ENCODE measurements at places on chromosomes 2 and 18.
A peak's percentile ranks its signal among the peaks of the same experiment; 100 is the strongest.

- peak; percentile 36 for DNase-seq
Observed at GRCh38 chr2:48600204-48600813, 17.3 kb upstream of the GTF2A1L start.

DNA sequence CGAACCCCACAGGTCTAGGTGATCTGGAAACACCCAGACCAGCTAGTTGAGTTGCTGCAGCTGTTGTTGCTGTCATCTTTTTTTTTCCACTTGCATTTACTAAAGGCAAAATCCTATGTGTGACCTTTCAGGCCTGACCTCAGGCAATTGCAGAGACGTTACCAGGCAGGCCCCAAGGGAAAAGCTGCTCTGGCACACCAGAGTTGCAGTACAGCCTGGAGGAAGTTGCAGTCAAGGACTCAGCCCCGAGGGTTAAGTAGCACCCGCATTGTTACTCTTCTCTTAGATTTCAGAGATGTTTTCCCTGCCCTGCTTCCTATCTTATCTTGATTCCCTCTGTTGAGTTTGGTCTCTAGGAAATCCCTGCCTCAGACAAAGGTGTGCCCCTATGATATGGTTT, 45.2 kb upstream of the SMAD2 start:
- no peak for DNase-seq

- DNase-seq = peak; percentile 92
Observed at GRCh38 chr2:44707945-44708660, 233.4 kb upstream of the SIX3 start.

- no peak for DNase-seq
Observed at GRCh38 chr2:120920454-120921148, 184.9 kb downstream of the GLI2 start.

DNA sequence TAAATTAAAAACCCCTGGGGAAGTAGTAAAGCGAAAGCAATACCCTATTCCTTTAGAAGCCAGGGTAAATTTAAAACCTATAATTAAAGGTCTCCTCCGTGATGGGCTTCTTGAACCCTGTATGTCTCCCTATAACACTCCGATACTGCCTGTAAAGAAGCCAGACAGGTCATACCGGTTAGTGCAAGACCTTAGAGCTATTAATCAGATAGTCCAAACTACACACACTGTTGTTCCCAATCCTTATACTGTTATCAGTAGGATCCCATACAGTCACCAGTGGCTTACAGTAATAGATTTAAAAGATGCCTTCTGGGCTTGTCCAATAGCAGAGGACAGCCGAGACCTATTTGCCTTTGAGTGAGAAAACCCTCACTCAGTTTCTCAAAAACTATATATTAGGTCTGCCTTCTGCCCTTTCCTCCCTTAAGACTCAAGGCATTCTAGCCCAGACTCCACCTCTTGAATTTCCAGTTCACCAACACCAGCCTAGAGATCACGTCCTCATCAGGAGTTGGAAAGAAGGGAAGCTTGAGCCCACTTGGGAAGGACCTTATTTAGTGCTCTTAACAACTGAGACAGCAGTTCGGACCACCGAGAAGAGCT, 12.4 kb upstream of the SAP130 start:
- no peak for DNase-seq

- DNase-seq = no peak
Observed at GRCh38 chr18:76627444-76627843, 132.4 kb upstream of the ZNF516 start.

DNA sequence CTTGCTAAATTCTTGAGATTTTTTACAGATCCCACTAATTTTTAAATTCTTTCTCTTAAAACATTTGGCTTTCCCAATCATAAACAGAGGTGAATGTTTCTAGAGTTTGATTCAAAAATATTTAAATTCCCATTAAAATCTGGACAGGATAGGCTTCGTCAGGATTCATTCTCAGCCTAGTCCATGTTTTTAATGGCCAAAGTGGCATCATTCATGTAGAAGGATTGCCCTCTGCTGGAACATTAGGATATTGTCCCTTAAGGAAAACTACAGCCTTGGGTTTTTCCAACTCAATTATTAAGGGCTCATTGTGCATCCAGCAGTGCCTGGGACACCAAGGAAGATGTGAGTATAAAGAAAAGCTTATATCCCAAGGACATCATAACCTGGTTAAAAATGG, 71.7 kb downstream of the TPGS2 start:
- DNase-seq = peak; percentile 39

GRCh38 chr2:122182616-122183355, 427.3 kb downstream of the TSN start:
- no peak for DNase-seq

DNA sequence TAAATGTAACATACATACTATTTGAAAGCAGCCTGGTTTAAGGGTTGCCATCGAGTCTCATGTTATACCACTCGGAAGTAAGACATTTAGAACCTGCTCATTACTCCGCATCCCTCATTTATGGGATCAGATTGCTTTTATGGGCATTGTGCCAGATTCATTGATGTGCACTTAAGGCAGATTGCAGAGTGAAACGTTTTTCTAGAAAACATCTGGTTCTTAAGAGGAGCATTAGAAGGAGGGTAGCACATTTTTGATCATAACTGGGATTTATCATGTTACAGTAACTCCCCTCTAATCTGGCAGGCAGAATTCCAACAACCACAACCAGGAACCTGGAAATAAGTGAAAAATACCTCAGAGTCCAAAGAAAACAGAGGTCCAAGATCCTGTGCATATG, 74.2 kb upstream of the GALNT3 start:
- peak; percentile 54 for DNase-seq

DNA sequence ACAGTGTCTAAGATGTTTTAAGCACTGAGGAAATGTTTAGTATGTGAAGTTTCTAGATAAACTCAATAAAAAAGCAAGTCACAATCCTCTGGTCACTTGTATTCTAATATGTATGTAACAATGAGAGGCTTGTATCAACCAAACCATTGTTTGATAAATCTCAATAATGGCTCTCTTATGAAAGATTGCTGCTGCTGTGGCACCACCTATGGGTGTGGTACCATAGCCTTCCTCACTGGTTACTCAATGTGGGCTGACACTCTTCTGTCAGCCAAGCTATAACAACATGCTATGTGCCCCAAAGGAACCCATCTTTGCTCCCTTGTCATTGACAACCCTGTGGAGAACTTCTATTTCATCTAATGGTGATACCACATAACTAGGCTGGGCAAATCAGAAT, 12.6 kb upstream of the RAB1A start:
- DNase-seq = no peak

DNA sequence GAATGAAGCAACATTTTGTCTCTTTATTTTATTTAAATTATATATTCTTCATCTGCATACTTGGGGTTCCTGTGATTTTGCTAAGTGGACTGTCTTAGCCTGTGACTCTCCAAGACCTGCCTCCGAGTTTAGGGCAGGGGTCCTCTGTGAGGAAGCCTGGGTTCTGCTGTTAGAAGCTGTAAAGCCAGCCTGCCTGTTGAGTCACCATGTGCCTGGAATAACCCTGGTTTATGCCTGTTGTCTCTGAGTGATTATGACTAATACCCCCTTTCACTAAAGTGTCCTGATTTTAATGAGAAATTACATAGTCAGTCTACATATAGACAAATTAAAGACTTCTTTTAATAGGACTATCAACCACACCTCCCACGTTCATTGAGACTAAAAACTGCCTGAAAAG, 369.1 kb downstream of the ZNF521 start:
- DNase-seq = no peak

GRCh38 chr2:164560902-164561301, 60.4 kb downstream of the GRB14 start:
- DNase-seq = no peak

- DNase-seq = no peak
Observed at GRCh38 chr2:129914538-129915302, 64.7 kb upstream of the RAB6C start.

DNA sequence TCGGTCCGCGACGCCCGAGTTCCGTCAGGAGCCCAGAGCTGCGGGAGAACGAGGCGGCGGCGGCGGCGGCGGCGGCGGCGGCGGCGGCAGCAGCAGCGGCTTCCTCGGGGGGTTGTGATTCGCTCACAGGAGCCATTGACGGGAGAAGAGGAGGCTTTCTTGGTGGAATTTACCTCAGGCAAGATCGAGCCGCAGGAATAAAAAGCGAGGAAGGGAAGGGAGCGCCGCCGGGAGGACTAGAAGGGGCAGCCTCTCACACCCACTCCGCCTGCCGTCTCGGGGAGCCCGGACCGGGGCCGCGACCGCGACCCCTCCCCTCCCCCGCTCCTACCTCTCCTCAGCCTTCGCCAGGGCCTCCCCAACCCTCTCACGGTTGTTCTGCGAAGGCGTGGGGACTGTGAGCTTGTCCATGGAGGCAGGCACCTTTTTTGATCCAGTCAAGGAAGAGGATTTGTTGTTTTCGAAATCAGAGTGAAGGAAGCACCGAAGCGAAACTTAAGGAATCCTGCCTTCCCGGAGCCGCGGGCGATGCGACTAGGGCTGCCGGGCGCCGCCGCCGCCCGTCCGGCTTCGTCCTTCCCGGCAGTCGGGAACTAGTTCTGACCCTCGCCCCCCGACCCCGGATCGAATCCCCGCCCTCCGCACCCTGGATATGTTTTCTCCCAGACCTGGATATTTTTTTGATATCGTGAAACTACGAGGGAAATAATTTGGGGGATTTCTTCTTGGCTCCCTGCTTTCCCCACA, 506 bp downstream of the BMPR2 start:
- DNase-seq = peak; percentile 59

Measured in NCI-H1092 treated with DMSO at 0.1 percent for 48 hours (cell line).